T47D (cell line): ENCODE measurements at places on chromosomes 5 and 9.

DNA sequence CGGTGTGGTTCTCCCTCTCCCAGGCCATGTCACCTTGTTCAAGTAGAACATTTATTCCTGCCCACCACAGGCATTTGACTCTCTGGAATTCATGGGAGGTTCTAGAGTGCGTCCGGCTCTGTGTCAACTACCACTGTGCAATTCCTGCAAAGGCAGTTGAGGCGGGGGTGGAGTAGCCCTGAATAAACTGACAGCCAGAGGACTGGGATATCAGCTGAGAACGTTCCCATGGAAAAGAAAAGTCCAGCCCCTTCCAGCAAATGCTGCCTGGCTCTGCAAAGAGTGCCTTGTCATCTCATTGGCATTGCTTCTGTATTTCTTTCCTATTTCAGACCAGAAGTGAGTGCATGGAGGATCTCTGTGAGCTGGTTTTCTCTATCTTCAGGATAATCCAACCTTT lies 18.9 kb upstream of the MEGF9 start:
- peak; percentile 37 for DNase-seq

GRCh38 chr5:169637549-169638121 lies 560 bp downstream of the DOCK2 start:
- no peak for DNase-seq

DNA sequence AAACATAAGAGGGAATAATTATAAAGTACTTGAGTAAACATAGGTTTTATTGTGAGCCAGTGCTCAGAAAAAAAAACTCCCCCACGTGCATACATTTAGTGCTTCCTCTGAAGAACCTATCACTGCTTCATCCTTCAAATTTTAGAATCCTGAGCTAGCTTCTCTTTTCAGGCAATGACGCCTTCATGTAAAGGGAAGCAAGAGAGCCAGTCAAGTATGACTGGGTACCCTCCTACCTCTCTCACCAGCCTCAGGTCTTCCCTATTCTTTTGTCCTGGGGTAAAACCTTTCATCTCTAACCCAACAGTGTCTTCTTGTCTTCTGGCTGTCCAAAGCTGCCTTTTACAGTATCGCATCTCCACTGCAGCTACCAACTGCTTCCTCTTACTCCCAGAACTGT lies 32.0 kb downstream of the PLPP1 start:
- DNase-seq = no peak

- DNase-seq = peak; percentile 34
Observed at GRCh38 chr5:68216245-68217046, 890 bp downstream of the PIK3R1 start.

DNA sequence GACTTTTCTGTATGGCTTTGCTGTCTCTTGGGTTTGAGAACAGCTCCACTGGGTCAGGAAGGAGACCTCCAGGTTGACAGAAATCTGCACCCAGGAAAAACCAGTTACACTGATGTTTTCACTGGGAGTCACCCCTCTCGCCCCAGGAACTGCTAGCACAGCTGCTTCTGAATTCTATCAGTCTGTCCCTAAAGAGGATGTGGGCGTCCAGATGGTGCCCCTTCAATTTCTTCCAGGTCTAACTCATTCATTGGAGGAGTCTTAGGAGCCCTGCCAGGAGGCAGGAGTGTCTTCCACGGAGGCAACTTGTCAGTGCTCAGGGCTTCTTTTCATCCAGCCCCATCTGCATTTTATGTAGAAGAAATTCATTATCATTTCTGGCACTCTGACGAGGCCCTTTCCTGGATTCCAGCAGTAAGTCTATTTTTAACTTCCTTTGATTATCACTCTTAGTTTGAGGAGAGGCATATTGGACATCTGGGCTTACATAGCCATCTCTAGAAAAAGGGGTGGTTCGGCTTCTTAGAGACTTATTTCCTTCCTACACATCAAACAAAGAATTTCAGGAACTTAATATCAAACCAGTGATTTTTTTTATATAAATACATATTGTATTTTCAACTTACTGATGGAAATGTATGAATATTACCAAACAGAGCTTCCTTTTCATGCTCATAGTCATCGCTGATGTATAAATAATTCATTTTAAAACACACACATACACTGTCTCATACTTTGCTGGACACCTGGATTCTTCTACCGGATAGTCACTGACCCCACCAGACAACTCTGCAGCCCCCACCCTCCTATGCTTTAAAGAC lies 148.8 kb downstream of the IRX2 start:
- DNase-seq = no peak

GRCh38 chr5:137921931-137922330 lies 32.7 kb downstream of the PKD2L2 start:
- no peak for DNase-seq

DNA sequence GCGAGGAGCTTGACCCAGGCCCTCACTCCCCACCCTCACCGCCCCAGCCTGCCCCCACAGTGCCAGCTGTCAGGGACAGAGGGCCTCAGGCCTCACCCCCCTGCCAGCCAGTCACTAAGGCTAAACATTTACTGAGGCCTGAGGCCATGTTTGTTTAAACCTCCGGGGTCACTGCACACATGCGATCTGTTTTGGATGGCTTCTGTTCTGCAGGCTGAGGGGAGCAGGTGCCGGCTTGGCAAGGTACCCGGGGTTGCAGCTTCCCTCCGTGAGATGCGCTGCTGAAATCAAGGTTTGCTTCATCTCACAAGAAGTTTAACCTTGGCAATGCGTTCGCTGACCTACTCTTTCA lies 103.3 kb upstream of the BOD1 start:
- no peak for DNase-seq

DNA sequence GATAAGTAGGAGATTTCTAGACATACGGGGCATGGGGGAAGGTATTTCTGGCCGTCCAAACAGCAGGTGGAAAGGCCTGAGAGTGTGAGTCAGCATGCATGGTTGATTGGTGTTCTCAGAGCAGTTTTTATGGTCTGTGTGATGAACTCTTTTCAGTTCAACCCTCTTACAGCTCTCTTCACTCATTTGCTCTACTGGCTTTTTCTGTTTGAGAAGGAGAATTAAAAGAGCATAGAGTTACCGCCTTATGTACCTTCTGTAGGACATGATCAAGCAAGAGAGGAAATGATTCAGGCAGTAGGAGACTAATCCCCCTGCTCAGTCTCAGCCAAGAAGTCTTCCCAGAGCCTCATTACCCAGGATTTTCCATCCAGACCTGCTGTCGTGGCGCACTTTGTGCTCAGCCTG lies 92.4 kb downstream of the PRDM6 start:
- no peak for DNase-seq

GRCh38 chr5:124718380-124718789 lies 28.1 kb downstream of the ZNF608 start:
- DNase-seq = no peak

GRCh38 chr9:135662758-135663450 lies at the start of gene LCN9:
Gene LCN9, plus strand, starts transcription at chr9:135663309. Its CDS starts 13 bp downstream, at chr9:135663322.
- DNase-seq = no peak

DNA sequence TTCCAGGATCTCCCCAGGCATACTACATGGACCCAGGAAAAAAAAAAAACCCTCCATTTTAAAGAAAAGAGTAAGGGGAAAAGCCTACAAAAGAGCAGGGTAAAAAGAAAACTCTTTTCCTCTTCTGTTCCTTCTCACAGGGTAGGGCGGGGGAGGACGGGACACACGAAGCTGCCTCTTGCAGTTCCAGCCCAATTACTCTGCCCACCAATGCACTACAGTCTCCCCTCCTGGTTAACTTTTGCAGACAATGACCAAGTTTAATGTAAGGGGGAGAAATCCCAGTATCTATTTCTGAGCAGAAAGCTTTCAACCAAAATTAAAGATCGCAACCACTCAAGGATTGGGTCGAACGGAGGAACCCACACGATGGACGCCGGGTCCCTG lies 1.3 kb downstream of the BRD3 start:
- DNase-seq = peak; percentile 59

GRCh38 chr9:85469041-85469440 lies 272.7 kb downstream of the AGTPBP1 start:
- no peak for DNase-seq

DNA sequence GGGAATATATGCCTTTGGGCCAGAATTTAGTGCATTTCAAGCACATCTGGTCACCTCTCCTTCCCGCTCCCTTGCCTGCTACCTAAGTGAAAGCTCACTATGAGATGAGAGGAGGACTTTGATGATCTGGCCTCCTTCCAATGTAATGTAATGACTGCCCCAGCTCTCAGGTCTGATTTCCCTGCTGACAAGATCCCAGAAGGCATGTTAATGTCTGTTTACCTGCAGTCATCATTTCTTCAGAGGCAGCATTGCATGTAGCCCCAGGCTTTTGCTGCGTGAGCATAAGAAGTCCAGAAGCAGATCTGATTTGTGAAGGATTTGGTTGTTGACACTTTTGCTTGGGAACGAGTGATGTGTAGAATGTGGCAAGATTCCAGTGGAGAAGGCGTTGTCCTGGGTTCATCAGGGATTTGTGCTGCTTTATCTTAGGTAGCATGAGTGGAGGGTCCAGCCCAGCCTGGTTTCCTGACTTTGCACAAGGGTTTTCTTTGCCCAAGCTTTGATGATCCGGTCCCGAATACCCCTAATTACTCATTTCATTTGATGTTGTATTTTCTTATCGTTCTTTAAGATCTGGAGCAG lies 192.7 kb downstream of the GOLPH3 start:
- DNase-seq = peak; percentile 40

GRCh38 chr5:125186911-125187375 lies 440.5 kb upstream of the ZNF608 start:
- DNase-seq = no peak

- DNase-seq = peak; percentile 83
Observed at GRCh38 chr9:136267261-136268111, 21.9 kb upstream of the QSOX2 start.

DNA sequence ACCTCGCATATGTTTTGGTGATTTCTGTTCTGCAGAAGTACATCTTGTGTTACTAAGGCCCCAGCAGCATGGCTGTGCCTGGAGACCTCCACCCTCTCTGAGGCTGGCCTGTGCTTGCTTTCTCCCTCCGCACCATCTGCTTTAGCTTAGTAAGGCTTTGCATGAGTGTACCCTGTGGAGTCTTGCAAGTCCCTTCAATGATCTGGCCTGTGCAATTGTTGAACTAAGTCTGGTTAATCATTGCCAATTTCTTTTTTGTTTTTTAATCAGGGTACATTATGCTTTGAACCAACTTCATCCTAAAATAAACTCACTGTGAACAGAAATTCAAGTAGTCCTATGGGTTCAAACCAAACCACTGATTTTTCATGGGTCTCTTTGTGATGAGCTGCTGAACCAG lies 32.3 kb downstream of the ACOT12 start:
- no peak for DNase-seq

DNA sequence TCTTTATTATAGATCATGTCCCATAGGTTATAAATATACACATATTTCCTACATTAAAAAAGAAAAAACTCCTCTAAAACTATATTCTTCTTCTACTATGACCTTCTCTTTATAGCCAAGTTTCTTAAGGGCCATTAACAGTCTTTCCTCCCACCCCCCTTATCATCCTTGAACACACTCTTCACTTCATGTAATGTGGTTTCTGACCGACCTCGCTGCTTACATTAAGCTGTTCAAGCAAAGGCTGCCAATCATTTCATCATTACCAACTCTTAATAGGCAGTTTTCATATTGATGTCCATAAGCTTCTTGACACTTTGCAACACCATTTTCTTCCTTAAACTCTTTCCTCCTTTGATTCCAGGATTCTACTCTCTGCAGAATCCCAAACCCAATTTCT lies 283.0 kb upstream of the PCSK5 start:
- DNase-seq = no peak

DNA sequence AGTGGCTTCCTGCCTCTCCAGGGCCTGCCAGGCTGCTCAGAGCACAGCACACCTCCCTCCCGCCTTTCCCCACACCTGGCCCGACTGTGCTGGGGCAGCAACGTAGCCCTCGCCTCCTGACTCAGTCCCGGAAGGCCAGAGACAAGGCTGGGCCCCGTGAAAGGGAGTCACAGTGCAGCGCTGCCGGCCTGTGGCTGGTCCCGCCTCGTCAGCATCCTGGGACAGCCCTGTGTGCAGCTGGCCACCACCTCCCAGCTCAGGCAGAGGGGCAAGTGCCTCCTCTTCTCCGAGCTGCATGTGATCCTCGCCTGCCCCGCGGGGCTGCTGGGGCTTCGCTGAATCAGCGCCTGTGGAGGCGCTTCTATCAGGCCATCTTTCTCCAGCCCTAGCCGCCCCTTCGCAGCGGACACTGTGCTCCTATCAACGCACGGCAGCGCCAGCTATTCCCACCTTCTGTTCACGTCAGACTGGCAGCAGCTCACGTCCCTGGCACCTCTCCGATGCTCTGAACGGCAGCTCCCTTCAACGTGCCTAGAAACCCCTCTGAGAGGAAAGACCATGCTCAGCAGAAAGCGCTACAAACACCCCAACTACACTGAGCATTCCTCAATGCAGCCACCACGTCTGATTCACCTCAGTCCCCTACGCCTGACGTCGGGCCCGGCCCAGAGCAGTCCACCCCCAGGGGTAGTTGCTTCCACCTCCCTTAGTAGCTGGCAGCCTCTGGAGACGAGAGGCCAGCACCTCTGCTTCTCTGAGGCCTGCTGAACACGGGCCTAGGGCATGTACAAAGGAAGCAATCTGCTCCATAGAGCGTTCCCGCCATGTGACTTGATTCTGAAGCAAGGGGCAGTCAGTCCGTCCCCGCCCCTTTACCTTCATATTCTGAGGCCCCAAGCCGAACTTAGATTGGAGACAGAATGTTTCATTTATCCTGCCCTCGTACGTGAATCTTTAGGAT lies 78.8 kb downstream of the GPR21 start:
- DNase-seq = no peak

DNA sequence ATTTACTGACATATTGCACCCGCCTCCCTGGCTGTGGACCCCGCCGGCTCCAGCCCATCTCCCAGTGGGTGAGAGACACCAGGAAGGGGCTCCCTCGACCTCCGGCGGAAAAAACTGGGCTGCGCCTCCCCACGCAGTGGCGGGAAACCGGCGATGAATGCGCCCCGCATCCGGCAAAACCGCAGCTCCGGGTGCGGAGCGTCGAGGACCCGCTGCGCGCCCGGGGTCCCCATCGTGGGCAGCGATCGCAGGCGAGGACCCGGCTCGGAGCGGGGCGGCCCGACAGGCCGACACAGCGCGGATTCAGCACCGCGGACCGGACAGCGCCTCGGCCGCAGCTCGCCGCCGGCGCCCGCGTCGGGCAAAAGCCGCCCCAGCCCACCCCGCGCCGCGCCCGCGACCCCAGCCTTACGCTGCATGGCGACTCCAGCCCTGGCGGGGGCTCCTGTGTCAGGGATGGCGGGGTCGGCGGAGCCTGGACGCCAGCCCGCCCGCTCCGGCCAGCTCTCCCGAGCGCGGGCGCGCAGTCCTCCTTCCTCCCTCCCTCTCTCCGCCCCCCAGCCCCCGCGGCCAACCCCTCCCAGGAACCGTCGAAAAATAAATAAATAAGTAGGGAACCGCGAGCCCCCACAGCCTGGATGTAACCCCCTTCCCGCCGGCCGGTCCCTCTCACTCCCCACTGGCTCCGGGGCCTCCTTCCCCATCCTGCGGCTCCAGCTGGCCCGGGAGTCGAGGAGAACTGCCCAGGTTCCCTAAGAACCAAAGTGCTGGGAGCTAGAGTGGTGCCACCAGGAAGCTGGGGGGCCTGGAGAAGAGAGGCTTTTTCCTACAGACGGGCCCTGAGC lies 3.1 kb downstream of the LHX3 start:
- DNase-seq = no peak
